ENCODE measurements at places on chromosomes 13 and 19. TPM values are rescaled to one million over a fixed set of nuclear protein-coding genes. Genes with fewer than 3 reads are reported as not detected.
A peak's percentile ranks its signal among the peaks of the same experiment; 100 is the strongest.

DNA sequence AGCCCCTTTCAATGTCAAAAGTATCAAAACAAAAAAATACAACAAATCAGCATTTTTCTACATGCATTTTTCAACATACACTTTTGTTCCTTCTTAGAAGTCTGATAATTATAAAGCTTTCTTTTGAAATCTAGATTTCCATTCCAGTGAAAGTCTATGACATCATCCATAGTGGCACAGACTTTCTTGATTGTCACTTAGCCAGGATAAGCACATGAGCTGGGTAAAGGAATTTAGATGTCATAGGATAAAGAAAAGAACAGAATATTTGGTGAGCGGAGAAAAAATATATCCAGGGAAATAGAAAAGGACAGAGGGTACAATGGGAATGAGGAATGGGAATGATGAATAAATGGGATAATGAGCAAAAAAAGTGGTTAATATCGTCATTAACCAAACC, 15.1 kb upstream of the TRPC4 start:
- H3K27ac ChIP-seq: no peak overlapping the region
- no peak overlapping the region for H3K4me3 ChIP-seq
- DNase-seq: no peak
- H3K4me1 ChIP-seq: no peaks in the 10 kb centered on the region
- H3K27me3 ChIP-seq: no peaks in the 10 kb centered on the region

The SAE1 gene
- 175 TPM for total RNA-seq

The KISS1R gene
- total RNA-seq: 1.1 TPM

The DAND5 gene
- 0.21 TPM for total RNA-seq

GRCh38 chr19:13020002-13020414, 24.7 kb downstream of the NFIX start:
- H3K27me3 ChIP-seq: peaks cover 60% of the 10 kb centered on the region
- H3K4me1 ChIP-seq: peaks cover 17% of the 10 kb centered on the region
- H3K27ac ChIP-seq: no peak overlapping the region

DNA sequence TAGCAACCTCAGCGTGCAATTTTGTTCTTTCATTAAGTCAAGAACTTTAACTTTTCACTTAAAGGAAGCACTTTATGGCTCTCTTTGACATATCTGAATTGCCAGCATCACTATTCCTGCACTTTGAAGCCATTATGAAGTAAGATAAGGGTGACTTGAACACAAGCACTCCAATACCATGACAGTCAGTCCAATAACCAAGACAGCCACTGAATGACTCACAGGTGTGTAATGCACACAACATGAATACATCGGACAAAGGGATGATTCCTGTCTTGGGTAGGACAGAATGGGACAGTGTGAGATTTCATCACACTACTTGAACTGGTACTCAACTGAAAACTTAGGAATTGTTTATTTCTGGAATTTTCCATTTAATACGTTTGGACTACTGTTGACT, 233.7 kb upstream of the IPO5 start:
- peaks cover 3% of the 10 kb centered on the region for H3K27me3 ChIP-seq
- no peaks in the 10 kb centered on the region for H3K4me1 ChIP-seq
- no peak overlapping the region for H3K27ac ChIP-seq
- DNase-seq: no peak
- H3K4me3 ChIP-seq: no peak overlapping the region

- H3K4me3 ChIP-seq: no peak overlapping the region
- peaks cover 6% of the 10 kb centered on the region for H3K27me3 ChIP-seq
- peaks cover 2% of the 10 kb centered on the region for H3K4me1 ChIP-seq
Measured at GRCh38 chr19:1574354-1575136, 6.4 kb upstream of the MEX3D start.

The KIR2DL4 gene
- total RNA-seq: not detected

- peaks cover 27% of the 10 kb centered on the region for H3K4me1 ChIP-seq
- DNase-seq: no peak
- H3K27ac ChIP-seq: no peak overlapping the region
- no peaks in the 10 kb centered on the region for H3K36me3 ChIP-seq
- peaks cover 18% of the 10 kb centered on the region for H3K27me3 ChIP-seq
Measured at GRCh38 chr19:33819506-33819879, 22.8 kb downstream of the KCTD15 start.

GRCh38 chr13:91948736-91949135, 550.3 kb downstream of the GPC5 start:
- H3K4me3 ChIP-seq: no peak overlapping the region
- H3K4me1 ChIP-seq: no peaks in the 10 kb centered on the region
- no peak for DNase-seq
- H3K27ac ChIP-seq: no peak overlapping the region
- H3K27me3 ChIP-seq: no peaks in the 10 kb centered on the region
- no peaks in the 10 kb centered on the region for H3K36me3 ChIP-seq

- H3K27ac ChIP-seq: no peak overlapping the region
- no peaks in the 10 kb centered on the region for H3K4me1 ChIP-seq
- H3K36me3 ChIP-seq: no peaks in the 10 kb centered on the region
Measured at GRCh38 chr13:68124437-68125086, 894.4 kb upstream of the PCDH9 start.

GRCh38 chr19:12794196-12794941, 3.1 kb downstream of the JUNB start:
- no peak for DNase-seq
- peaks cover 34% of the 10 kb centered on the region for H3K4me1 ChIP-seq
- H3K36me3 ChIP-seq: peaks cover 17% of the 10 kb centered on the region
- H3K27me3 ChIP-seq: no peaks in the 10 kb centered on the region

GRCh38 chr13:22848539-22849052, 332.2 kb upstream of the SGCG start:
- H3K27ac ChIP-seq: no peak overlapping the region
- no peak for DNase-seq
- H3K4me3 ChIP-seq: no peak overlapping the region
- H3K36me3 ChIP-seq: no peaks in the 10 kb centered on the region

DNA sequence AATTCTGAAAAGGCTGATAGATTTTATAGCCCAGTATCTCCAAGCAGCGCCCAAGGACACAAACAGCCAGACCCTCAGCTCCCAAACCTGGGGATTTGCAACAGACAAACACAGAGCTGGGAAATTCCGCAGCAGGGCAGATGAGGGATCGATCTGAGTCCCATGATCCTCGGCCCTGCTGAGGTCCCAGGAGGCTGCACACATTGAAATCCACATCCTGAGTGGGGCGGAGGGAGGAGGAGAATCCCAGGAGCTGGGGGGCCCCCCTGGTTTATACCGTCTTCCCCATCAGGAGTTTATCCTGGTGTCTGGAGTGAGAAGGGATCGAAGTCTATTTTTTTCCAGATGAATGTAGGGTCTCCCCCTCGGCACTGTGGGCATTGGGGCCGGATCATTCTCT, 49.3 kb downstream of the GNG7 start:
- H3K4me1 ChIP-seq: no peaks in the 10 kb centered on the region
- no peak overlapping the region for H3K4me3 ChIP-seq
- no peaks in the 10 kb centered on the region for H3K36me3 ChIP-seq
- H3K27ac ChIP-seq: no peak overlapping the region

The TMEM255B gene
- total RNA-seq: 1.8 TPM

The EDNRB gene
- not detected for total RNA-seq

The THSD1 gene
- 0.08 TPM for total RNA-seq

GRCh38 chr19:32172566-32173160, 172.7 kb upstream of the ZNF507 start:
- no peaks in the 10 kb centered on the region for H3K36me3 ChIP-seq
- no peak overlapping the region for H3K4me3 ChIP-seq
- DNase-seq: no peak
- H3K27me3 ChIP-seq: no peaks in the 10 kb centered on the region
- H3K4me1 ChIP-seq: no peaks in the 10 kb centered on the region
- no peak overlapping the region for H3K27ac ChIP-seq

GRCh38 chr19:883661-884211, 9.3 kb downstream of the MED16 start:
- H3K36me3 ChIP-seq: peaks cover 23% of the 10 kb centered on the region
- peaks cover 10% of the 10 kb centered on the region for H3K4me1 ChIP-seq
- DNase-seq: no peak
- no peak overlapping the region for H3K27ac ChIP-seq

DNA sequence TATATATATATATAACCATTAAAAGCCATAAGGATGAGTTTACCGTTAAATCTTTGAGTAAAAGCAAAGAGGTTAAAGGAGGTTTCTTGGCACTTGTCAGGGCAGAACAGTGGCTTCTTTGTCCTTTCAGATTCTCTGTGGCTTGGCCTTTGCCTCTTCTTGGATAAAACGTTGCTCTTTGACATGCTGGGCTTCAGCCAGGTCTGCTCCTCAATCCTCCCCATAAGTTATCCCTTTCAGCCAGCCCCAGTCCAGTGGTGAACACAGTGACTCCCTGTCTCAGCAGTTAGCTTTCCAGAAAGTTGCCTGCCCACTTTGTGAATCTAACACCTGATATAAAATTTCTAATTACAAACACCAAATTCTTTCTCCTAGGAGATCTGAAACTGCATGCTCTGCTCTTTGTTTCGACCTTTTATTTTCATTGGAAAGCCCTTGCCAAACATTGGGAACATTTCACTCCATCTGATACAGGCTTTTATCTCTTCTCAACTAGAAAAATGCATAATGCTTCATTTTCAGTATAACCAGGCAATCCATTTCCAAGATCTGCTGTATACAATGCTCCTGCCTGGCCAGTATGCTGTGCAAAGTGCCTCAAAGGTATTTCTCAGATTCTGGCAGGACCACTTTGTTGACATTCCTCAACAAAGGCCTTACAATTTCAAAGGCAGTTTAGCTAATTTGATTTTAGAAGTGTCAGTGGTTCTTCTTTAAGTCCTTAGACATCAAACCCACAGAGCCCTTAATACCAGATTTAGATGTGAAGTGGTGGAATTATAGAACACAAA, 16.2 kb upstream of the MED4 start:
- no peak for DNase-seq
- H3K4me1 ChIP-seq: peaks cover 5% of the 10 kb centered on the region

The IL11 gene
- 0.34 TPM for total RNA-seq

DNA sequence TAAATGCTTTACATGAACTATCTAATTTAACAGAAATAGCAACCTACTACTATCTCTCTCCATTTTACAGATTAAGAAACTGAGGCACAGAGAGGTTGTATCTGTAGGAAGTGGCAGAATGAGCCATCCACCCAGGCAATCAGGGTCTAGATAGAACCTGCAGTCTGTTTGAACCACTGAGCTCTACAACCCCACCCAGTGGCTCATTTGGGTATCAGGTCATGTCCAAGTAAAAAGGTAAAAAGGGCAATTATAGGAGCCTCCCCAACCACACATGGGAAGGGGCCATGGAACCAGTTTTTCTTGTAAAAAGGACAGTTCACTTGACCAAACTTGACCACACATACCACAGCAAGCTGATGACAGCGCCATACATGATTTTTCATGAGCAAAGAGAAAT, 92.9 kb upstream of the SGCG start:
- H3K4me3 ChIP-seq: no peak overlapping the region
- no peaks in the 10 kb centered on the region for H3K36me3 ChIP-seq
- no peak overlapping the region for H3K27ac ChIP-seq
- no peaks in the 10 kb centered on the region for H3K27me3 ChIP-seq
- DNase-seq: peak; percentile 23

- H3K27ac ChIP-seq: no peak overlapping the region
- H3K4me3 ChIP-seq: no peak overlapping the region
Measured at GRCh38 chr19:43152214-43152613, 34.1 kb downstream of the PSG5 start.

The ZNF471 gene
- total RNA-seq: 0.95 TPM

DNA sequence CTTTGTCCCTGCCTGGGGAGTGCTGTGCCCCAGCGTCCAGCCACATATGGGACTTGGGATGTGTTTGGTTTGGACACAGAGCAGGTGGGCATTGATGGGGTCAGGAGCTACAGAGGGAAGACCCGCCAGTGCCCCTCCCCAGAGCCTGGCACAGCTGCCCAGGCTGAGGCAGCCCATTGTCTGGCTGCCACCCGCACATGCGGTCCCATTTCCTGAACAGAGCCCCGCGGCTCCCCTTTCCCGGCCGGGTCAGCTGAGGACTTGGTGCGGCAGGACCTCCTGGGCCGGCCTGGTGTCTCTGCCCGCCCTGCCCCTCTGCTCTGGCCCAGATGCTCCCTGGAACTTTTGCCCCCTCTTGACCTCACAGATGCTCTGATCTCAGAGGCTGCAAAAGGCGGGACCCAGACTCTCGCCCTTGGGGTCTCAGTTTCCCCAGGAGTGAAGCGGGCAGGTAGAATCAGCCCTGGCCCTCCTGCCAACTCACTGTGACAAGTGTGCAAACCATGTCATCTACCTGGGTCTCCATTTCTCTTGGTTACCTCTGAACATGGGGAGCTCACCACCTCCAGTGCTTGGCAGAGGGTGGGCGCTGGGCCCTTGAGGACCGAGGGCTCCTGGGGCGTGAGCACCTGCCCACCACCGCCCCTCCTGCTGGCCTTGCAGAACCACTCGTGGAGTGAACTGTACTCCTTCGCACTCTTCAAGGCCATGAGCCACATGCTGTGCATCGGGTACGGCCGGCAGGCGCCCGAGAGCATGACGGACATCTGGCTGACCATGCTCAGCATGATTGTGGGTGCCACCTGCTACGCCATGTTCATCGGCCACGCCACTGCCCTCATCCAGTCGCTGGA, 17.8 kb downstream of the HCN2 start:
- DNase-seq: no peak
- H3K27ac ChIP-seq: no peak overlapping the region
- no peaks in the 10 kb centered on the region for H3K36me3 ChIP-seq
- H3K27me3 ChIP-seq: no peaks in the 10 kb centered on the region

GRCh38 chr13:98525456-98526181, 51.3 kb downstream of the STK24 start:
- peaks cover 10% of the 10 kb centered on the region for H3K36me3 ChIP-seq
- DNase-seq: no peak
- H3K27ac ChIP-seq: no peak overlapping the region

The S1PR2 gene
- total RNA-seq: 3.5 TPM

- no peaks in the 10 kb centered on the region for H3K36me3 ChIP-seq
- no peak for DNase-seq
- H3K4me1 ChIP-seq: peaks cover 17% of the 10 kb centered on the region
- no peaks in the 10 kb centered on the region for H3K27me3 ChIP-seq
Measured at GRCh38 chr19:7833225-7834099, 3.4 kb downstream of the EVI5L start.

DNA sequence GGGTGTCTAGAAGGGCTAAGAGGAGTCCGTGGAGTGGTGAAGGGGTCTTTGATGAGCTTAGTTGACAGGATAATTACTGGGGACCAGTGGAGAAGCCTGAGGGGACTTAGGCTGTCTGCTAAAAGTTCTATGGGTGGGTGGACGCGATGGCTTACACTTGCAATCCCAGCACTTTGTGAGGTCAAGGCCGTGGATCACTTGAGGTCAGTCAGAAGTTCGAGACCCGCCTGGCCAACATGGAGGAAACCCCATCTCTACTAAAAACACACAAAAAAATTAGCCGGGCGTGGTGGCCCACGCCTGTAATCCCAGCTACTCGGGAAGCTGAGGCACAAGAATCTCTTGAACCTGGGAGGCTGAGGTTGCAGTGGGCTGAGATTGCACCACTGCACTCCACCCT, 2.8 kb upstream of the GSK3A start:
- H3K27me3 ChIP-seq: no peaks in the 10 kb centered on the region
- peak overlapping the region; percentile 96 for H3K27ac ChIP-seq
- H3K4me3 ChIP-seq: peak overlapping the region; percentile 95
- no peak for DNase-seq
- peaks cover 42% of the 10 kb centered on the region for H3K4me1 ChIP-seq
- H3K36me3 ChIP-seq: peaks cover 12% of the 10 kb centered on the region

GRCh38 chr19:27392027-27392632, 1820.8 kb downstream of the UQCRFS1 start:
- no peaks in the 10 kb centered on the region for H3K36me3 ChIP-seq
- H3K27me3 ChIP-seq: no peaks in the 10 kb centered on the region
- no peak overlapping the region for H3K4me3 ChIP-seq

GRCh38 chr13:95199896-95200295, 101.4 kb downstream of the ABCC4 start:
- no peaks in the 10 kb centered on the region for H3K27me3 ChIP-seq
- DNase-seq: no peak
- H3K27ac ChIP-seq: no peak overlapping the region
- H3K4me1 ChIP-seq: no peaks in the 10 kb centered on the region

The TMIGD2 gene
- 35.9 TPM for total RNA-seq

All from activated CD8-positive, alpha-beta T cell treated with anti-CD3 and anti-CD28 coated beads, Interleukin-2, amount 10 ng/mL, durations not matched to agents 7 days and 5 days (primary cell).